ENCODE measurements at places on chromosomes 4 and X.

- DNase-seq = no peak
Measured at GRCh38 chr4:176614793-176615192, 177.9 kb downstream of the VEGFC start.

DNA sequence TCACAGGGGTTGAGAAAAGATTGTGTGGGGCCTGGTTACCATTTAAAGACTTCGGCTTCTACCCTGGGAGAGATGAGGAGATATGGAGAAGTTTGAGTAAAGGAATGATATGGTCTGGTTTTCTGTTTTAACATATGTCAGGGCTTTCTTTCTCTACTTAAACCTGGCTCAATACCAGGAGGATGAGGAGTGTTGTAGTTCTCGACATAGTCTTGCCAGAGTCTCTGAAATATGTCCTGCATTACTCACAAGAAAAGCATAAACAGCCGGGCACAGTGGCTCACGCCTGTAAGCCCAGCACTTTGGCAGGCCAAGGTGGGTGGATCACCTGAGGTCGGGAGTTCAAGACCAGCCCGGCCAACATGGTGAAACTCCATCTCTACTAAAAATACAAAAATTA, 16.4 kb upstream of the ACE2 start:
- DNase-seq = no peak

DNA sequence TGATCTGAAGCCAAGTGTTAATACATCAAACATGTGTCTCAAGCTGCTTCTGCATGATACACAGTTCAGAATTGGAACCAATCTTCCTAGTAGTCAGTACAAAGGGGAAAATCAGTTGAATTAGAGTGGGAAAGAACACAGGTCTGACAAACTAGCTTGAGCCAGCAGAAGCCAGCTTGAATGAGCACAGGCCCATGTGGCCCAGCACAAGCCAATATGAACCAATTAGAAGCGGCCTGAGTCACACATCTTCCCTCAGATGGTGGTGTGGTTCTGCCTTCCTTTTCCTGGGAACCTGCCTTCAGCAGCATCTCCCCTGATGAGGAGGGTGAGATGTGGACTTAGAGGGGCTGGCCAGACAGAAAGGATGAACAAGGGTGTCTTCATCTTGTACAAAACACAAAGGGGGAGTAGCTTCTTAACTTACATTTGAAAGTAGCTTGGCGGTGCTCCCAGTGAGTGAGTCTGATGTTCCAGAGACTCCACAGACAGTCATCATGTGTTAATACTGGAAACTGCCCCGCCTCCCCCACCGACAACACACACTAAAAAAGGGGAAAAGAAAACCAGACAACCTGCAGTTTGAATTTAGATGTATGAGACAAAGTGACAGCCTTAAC, 72.0 kb downstream of the FRMPD4 start:
- no peak for DNase-seq

DNA sequence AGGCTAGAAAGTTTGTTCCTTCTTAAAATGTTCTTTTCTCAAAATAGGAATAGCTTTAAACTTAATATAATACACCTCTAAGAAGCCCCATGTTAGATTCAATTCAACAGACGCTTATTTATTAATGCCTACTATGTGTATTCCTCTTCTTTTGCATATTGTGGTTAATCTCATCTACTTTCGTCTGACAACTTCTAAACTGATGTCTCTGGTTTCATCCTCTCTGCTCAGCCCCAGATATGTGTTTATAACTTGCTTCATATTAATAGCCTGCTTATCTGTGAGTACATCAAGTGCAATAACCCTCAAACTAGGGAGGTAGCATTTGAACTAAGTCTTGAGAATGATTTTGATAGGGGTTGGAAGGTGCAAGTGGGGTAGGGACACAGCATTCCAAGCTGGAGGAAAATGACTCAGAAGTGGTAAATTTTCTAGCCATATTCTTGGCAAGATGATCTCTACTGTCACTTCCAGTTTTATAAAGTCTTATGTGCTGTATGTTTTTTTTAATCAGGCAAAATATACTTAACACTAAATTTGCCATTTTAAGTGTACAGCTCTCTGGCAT, 37.0 kb downstream of the STK26 start:
- DNase-seq = no peak

GRCh38 chr4:67470871-67471270, 74.4 kb downstream of the CENPC start:
- no peak for DNase-seq

GRCh38 chr4:25527034-25527433, 128.6 kb upstream of the SLC34A2 start:
- no peak for DNase-seq

DNA sequence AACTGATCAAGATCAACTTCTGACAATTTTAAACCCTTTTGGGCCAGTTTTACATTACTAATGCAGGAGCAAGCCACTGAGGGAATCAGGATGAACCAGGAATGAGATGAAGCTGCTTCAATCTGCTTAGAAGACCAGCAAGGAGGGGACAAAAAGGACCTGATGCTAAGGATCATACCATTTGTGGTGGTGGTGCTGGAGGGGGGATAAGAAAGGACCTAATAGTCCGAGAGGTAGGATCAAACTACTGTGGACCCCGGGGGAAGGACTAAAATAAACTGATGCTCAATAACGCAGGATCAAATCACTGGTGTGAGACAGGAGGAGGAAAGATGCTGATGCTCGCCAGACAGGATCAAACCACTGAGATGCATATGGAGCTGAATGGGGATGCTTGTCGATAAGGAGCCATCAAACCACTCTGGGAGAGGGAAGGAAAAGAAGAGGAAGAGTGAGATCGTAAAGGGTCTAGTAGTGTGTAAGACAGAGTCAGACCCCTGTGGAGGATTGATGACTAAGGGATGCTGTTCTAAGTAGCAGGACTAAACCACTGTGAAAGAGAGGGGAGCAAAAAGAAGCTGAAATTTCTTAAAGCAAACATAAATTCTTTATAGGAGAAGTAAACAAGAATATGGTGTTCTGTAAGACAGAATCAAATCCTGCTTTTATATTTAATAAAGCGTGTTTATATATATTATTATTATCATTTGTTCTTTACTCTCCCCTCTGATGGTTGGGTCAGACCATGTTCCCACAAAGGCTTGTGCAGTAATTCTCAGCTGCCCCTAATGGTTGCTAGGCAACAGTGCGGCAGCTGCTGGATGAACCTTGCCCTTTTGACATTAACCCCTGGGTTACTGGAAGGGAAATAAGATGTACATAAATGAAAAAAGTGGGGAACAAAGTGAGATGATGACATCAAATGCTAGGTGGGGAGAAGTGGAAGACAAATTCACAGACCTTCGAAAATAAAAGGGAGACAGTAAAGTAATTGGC, 432.5 kb upstream of the FGF16 start:
- DNase-seq = no peak

- no peak for DNase-seq
Measured at GRCh38 chrX:45775468-45775867, 574.8 kb upstream of the DIPK2B start.

DNA sequence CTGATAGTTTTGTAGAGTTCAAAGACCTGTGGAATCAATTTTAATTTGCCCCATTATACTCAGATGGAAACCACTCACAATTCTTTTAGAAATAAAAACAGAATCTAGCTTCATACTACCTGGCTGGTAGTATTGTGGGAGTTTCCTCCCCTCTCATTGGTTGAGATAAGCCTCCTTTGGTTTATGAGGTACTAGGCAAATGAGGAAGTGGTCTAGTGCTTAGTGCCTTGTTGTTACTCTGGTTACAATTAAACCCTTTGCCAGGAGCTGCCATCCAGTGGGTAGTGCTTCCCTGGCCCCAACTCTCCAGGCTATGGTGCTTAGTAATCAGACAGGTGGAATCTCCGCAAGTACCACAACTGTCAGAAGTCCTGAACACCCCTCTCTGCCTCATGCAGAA, 118.3 kb downstream of the CDKL5 start:
- no peak for DNase-seq

DNA sequence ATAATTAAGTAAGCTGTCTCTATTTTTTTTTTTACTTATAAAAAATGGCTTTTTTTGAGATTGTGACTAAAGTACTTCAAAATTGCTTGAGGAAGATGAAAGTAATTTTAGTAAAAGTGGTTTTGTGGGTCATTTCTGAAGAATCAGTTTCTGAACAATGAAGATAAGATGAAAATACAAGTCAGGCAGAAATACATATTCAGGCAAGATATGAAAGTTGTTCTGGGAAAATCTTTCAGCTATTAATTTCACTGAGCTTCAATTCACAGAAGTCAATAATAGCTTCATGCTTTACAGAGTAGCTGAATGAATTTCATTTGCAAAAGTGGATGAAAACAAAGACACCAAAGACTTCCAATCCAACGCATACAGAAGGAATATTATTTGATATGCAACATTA, 305.2 kb upstream of the ARSJ start:
- no peak for DNase-seq

DNA sequence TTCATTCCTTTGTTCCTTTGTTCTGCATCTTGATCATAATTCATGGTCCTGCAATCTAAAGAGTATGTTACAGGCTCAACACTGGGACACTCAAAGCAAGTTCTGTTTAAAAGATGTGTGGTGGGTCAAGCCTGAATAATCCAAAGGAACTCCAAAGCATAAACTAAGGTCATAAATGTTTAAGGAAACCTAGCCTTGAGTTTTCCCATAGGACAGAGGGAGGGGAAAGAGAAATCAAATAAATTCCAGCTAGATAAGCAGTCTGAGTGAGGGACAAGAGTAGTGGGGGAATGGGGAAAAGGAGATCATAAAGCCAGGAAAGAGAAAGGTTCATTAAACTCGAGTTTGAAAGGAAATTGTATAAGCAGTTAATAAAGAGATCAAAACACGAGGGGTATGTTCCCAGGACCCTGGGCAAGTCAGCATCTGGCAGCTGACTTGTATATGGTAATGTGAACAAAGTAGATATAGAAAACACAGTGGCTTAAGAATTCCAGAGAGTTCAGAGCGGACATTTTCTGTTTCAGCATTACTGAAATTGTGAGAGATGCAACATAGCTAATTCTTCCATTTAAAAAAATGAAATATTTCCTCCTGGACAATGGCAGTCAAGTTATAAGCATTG, 125.8 kb upstream of the EDNRA start:
- no peak for DNase-seq

DNA sequence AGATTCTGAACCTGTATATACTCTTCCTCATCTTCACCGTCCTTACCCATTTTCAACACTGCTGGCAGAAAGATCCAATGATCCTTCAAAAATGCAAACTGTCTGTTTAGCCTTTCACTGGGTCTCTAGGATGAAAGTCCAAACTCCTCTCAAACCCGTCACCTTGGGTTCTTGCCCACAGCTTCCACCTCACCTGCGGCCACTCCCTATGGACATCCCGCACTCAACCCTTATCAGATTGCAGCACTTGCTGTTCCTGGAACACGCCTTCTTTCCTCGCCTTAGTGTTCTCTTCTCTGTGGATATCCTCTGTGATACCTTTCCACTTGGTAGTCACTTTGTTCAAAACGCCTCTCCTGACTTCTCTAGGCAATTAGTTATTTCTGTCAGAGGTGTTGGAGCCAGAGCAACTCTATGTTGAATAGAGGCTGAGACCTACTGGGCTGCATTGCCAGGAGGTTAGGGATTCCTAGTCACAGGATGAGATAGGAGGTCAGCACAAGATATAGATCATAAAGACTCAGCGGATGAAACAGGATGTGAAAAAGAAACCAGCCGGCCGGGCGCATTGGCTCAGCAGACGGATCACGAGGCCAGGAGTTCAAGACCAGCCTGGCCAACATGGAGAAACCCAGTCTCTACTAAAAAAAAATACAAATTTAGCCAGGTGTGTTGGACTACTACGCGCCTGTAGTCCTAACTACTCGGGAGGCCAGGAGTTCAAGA, 4.2 kb upstream of the NOCT start:
- no peak for DNase-seq

GRCh38 chrX:112704187-112704586, 24.4 kb upstream of the LHFPL1 start:
- no peak for DNase-seq

DNA sequence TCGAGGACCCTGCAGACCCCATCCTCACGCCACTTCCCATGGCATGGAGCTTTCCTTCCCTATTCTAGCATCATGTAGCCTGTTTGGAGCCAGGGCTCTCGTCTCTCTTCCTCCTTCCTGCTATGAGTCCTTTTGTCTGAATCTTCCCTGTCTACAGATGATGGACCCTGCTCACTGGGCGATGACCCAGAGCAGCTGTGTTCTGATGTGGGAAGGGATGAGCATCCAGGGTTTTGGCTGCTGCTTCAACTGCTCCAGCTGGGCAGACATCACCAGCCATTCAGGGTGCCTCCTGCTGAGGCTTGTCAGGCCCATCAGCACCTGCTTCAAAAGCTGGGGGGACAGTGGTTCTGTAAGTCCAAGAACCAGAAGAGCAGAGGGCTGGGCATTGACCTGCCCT, 3.2 kb upstream of the CCKAR start:
- no peak for DNase-seq

DNA sequence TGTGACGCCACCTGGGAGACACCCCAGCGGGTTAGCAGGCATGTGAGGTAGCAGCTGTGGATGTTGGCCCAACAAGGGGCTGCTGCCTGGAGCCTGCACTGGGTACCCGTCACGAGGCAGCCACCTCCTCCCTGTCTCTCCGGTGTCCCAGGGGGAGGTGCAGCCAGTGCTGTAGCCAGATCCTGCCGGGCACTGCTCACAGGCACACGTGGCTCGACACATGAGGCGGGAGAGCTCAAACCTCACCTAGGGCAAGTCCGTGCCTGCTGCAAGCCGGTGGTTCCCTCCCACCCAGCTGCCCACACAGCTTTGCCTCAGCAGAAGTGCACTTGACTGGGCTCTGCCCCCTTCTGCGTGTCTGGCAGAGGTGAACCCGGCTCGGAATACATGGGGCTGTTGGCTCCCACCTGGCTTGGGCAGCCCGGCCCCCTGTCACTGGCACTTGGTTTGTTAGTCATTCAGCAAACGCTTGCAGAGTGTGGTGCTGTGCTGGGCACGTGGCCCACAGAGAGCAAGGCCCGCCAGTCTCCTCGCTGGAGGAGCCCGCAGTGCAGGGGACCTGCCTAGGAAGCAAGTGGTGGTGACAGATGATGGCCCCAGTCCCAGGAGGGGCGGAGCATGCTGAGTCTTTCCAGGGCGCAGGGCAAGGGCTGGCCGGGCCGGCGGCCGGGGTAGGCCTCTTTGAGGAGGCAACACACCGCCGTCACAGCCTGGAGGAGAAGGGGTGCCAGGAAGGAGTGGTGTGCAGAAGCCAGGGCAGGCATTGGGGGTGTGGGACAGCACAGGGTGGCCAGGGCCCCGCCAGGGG, 10.1 kb upstream of the SH3TC1 start:
- no peak for DNase-seq

- no peak for DNase-seq
Measured at GRCh38 chr4:123301923-123302322, 94.7 kb upstream of the SPRY1 start.

- DNase-seq = no peak
Measured at GRCh38 chr4:11605597-11605996, 176.9 kb upstream of the HS3ST1 start.

- DNase-seq = no peak
Measured at GRCh38 chr4:159267869-159268285, 165.0 kb downstream of the RAPGEF2 start.
